Fibroblast of skin of right quadriceps (primary cell): ENCODE measurements at places on chromosomes 5 and 9.

- peak; percentile 41 for DNase-seq
Measured at GRCh38 chr5:60541980-60542379, 158.0 kb downstream of the DEPDC1B start.

DNA sequence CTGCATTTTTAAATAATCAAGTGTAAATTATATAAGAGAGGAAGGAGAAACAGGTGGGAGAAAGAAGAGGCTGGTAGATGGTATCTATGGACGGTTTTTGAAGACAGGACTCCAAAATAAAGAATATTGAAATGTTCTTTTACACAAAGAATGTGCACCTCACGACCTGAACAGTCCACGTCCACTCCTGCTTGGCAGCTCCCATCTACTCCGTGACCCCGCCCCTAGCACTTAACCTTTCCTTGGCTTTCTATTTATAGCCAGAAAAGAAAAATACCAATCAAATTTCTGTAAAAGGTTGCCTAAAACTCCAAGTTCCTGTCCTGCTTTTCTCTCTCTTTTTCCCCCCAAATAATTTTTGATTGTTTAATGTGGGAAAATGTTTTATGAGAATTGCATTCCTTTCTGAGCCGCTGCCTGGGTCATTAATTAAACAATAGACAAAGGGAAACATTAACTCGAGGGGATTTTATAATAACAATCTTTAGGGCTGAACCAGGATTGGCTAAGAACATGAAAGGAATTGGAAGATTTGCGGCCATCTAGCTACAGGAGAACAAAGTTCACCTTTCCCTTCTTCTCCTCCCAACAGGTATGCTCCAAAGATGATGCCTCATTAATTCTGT lies 173.6 kb upstream of the MAP3K1 start:
- no peak for DNase-seq

DNA sequence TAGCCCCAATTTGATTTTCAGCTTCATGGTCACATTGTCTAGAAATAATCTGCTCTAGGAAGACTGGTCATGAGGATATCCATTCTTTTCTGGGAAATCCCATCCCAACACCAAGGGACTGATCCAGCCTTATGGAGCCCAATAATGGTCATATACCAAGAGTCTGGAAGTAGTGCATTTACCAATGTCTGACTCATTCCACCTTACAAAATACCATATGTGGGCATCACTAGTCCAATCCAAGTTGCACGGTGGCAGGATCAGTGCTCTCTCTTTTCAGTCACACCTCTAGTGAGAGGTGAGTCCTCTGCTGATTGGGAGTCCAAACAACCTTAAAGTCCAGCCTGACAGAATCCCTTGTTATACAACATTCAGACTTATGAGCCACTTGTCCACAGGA lies 73.7 kb downstream of the FEM1C start:
- DNase-seq, result no peak

DNA sequence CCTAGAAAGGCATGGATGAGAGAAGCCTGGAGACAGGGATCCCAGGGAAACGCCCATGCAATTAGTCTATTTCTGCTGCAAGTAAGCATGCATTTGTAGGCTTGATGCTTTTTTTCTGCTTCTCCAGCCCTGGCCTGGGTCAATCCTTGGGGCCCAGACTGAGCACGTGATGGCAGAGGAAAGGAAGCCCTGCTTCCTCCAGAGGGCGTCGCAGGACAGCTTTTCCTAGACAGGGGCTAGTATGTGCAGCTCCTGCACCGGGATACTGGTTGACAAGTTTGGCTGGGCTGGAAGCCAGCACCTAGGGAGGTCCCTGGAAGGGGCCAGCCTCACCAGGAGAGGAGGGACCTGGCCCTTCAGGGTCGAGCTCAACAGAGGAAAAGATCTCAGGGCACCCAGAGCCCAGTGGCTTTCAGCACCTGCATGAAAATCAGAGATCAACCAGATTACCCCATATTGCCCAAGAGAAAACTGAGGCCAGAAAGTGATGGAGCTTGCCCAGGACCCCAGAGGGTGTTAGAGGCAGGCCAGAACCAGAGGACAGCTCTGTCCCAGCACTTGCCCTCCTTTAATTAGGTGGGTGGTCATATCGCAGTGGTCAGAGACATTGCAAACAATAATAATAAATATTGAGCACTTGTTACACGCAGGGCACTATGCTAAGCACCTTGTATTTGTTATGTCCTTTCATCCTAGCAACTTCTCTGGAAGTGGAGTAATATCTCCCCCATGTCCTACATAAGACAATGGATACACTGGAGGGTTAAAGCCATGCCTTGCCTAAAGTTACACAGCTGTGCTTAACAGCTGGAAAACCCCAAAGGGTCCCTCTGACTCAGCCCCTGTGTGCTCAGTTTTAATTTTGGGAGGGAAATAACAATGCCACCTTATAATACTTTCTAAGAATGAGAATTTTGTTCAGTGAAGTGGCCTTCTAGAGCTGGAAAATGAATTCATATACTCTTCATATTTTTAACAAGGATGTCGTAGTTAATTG lies 67.1 kb downstream of the KLF4 start:
- peak; percentile 71 for DNase-seq

GRCh38 chr5:151954255-151954654 lies 29.6 kb upstream of the GLRA1 start:
- DNase-seq, result no peak

- peak; percentile 23 for DNase-seq
Measured at GRCh38 chr5:156694598-156694997, 155.5 kb upstream of the PPP1R2B start.

DNA sequence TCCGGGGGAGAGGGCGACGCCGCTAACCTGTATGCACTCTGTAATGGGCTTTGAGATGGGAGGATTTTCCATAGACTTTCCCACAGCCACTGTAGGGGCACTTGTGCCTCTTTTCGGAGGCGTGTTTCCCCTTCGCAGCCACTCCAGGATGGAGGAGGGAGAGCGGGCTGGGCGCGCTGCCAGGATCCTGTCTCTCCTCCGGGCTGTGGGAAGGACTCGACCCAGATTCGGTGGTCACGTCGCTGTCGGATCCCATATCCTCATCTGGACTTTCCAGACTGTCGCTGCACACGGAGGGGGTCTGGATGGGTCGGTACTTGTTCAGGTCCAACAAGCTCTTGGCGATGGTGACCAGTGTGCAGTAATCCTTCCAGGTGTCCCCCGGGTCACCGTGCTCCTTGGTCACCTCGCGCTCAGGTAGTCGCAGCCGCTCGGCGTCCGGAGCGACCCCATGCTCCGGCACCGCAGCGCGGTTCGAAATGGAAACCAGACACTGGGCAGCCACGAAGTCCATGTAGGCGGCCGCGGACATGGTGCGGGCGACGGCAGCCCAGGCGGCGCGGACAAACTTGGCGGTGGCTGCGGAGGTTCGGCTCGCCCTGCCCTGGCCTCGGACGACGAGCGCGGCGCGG lies 1.5 kb downstream of the KLF9 start:
- DNase-seq, result peak; percentile 72

GRCh38 chr9:27487927-27488326 lies 36.2 kb upstream of the IFNK start:
- no peak for DNase-seq

GRCh38 chr5:110735556-110735955 lies 3.3 kb upstream of the SLC25A46 start:
- no peak for DNase-seq
